ENCODE measurements at places on chromosomes 16 and 17.
A peak's percentile ranks its signal among the peaks of the same experiment; 100 is the strongest.

DNA sequence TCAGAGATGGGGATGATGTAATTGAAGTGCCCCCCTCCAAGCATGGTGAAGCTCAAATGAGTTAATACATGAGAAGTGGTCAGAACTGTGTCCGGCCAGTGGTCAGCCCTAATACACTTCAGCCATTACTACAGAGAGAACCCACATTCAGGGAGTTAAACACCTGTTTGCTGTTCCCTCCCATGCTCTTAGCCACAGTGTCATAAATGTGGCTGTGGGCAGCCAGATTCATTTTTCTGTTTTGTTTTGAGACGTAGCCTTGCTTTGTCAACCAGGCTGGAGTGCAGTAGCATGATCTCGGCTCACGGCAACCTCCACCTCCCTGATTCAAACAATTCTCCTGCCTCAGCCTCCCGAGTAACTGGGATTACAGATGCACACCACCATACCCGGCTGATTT, 139.9 kb downstream of the DNAH9 start:
- no peak for DNase-seq

DNA sequence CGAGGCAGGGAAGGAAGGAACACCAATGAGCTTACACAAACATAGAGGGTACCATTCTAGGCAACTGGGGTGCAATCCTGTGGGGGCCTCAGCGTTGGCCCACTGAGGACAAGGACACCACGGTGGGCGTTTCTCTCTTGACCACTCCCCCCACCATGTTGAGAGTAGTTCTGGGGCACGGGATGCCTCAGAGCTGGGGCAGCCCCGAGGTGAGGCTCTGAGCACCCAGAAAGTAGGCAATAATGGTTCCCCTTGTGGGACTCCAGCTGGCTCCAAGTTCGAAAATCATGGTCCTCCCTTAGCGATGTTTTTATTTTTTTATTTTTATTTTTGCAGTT, 5.1 kb downstream of the PRSS21 start:
- DNase-seq = no peak

- no peak for DNase-seq
Observed at GRCh38 chr16:22874394-22874793, 60.4 kb downstream of the HS3ST2 start.

DNA sequence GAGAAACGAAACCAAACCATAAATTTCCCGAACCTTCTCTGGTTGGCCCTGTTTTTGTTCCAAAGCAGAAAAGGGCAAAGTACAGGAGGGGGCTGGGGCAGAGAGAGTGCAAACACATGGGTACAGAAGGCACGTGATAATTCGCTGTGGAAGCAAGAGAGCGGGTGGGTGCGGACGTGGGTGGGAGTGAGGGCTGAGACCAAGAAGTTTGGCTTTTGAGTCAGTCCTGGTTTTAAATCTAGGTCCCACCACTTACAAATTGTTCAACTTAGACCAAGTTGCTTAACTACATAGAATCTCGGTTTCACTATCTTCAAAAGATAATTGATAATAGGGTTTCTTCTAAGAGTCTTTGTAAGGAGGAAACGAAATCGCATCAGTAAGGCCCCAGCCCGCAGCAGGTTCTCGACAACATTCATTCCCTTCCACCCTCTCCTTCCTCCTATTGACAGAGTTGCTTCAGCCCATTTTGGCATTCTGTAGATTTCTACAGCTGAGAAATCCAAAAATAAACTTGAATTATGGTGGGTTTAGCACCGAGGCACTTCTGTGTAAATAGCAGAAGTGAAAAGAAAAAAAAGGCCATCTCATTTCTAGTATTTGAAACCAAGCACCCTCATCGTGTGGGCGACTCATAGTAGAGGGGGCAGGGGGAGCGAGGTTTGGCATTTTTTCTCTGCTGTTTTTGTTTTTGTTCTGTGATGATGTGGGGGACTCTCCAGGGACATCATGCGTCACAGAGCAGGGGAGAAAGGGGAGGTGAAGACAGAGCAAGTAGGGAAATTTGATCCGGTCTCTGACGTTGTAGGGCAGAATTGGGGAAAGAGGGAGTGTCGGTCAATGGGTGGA, 33.6 kb upstream of the CCR7 start:
- peak; percentile 99 for DNase-seq

GRCh38 chr16:50627419-50627818, 53.7 kb downstream of the SNX20 start:
- DNase-seq = no peak

DNA sequence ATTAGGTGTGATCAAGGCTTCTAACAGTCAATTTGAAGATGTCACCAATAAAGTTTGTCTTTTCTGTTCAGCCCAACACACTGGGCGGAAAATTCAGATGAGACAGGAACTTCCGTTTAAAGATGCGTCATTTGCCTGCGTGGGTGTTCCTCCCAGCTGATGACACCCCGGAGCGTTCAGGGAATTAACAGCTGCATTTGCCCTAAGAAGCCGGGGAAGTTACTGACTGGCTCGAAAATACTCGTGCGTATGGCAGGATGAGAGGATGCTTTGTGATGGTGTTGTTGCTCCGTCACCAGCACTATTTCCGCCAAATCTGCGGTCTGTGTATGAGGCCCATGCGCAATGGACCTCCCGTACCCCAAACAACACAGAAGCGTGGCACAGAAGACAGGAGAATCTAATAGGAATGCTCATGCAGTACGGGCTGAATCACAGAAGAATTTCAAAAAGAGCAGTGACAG, 11.9 kb upstream of the PVALEF start:
- peak; percentile 73 for DNase-seq

DNA sequence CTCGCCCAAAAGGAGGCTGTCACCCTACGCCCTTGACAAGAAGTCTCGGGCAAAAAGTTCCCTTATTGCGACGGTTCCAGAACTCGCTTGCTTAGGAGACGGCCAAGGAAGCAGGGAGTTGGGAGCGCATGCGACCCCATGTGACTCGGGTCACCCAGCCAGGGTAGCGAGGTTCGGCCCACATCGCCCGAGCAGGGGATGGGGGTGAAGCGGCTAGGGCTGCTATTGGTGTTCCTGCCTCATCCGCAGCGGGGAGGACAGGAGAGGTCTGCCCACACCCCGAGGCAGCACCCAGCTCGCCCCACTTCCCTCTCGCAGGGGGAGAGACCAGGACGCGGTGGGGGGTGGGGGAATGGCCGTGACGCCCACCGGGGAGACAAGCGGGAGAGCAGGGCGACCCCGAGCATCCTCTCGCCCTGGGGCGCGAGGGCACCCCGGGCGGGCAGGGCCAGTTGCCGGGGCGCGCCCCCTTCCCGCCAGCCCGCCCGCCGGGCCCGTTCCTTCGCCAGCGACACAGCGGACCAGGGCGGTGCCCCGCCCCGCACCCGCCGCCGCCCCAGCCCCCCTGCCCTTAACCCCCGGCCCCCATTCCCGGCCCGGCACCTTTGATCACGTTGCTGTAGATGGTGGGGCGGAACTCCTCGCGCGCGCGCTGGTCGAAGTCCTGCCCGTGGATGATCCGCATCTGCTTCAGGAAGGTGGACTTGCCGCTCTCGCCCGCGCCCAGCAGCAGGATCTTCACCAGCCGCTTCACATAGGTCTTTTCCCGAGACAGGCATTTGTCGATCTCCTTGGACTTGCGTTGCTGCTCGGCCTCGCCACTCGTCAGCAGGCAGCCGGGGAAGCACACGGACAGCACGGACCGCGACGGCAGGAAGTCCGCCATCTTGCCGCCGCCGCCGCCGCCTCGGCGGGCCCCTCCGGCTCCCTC, 567 bp downstream of the GNA13 start:
- DNase-seq = peak; percentile 35

GRCh38 chr17:17381446-17382064, 78.4 kb downstream of the NT5M start:
- DNase-seq = no peak

DNA sequence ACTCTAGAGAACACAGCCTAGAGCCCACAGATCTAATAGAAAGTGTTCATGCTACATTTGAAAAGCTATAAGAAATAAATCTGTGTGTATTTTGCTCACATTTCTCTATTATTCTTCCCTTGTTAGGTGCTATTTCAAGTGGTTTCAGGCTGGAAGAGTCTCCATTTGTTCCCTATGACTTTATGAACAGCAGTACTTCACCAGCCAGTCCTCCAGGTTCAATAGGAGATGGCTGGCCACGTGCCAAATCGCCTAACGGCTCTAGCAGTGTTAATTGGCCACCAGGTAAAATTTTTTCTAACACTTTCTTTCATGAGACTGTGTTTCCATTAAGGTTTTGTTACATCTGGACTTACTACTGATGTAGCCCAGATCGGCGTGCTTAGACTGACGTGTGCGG, 30.7 kb upstream of the SLC5A11 start:
- no peak for DNase-seq

DNA sequence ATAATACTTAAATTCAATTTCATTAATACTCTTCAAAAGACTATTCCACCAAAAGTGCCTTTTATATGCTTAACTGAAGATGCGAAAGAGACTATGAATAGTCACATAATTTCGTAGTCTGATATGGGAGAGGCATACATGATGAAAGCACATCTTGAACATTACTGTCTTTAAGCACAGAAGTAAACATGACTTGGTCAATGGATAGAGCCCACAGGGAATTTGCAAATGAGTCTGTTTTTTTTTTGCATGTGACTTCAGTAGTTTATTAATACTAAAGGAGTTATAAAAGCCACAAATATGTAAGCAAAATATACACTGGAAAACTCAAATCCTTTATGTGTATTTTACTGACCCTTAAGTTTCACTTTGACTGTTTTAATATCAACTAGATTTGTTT, 15.9 kb downstream of the ADPRM start:
- no peak for DNase-seq

GRCh38 chr16:47660540-47660939, 199.4 kb downstream of the PHKB start:
- peak; percentile 10 for DNase-seq

GRCh38 chr16:23406024-23406423, 47.0 kb downstream of the COG7 start:
- no peak for DNase-seq

GRCh38 chr16:15507301-15507958, 73.0 kb downstream of the BMERB1 start:
- no peak for DNase-seq

DNA sequence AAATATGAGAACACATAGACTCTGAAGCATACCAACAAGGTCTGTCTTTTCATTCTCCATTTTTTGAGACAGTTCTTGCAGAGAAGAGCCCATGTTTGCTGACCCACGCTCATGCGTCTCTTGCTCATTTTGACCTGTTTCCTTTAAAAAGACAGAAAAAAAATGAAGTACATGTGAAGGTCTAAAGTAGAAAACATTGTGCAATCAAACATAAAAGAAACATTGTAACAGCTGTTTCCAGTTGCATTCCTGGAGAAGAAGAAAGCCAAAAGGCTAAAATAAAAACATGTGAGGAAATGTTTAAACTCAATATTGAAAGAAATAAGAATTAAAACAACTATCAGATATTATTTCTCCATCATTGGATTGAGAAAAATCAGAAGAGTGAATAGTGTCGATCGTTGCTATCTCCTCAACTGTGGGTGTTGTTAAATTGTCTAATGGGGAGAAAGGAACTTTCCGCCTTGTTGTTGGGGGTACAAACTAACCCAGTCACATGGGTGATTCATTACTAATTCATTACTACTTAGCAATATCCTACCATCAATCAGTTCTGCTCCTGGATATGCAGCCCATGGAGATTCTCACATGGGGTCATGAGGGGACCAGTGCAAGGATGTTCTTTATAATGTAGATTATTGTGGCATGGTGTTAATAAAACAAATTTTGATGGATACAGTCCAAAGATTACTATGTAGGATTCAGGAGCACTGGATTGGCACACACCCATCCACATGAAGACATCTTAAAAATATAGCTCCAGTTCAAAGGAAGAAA, 9.5 kb downstream of the ABCA9 start:
- peak; percentile 68 for DNase-seq

- no peak for DNase-seq
Observed at GRCh38 chr16:66712512-66712911, 16.0 kb upstream of the CMTM4 start.

- DNase-seq = peak; percentile 96
Observed at GRCh38 chr16:4976079-4976478, 17.9 kb downstream of the SEC14L5 start.

- peak; percentile 90 for DNase-seq
Observed at GRCh38 chr17:2041561-2042389, at the start of gene OVCA2. TSS of gene OVCA2 (plus strand) at chr17:2042022. CDS start at chr17:2042048, 26 bp downstream.

GRCh38 chr17:6756425-6757031, 682 bp downstream of the XAF1 start:
- DNase-seq = peak; percentile 12

- no peak for DNase-seq
Observed at GRCh38 chr17:77943971-77944370, 14.5 kb upstream of the TNRC6C start.

DNA sequence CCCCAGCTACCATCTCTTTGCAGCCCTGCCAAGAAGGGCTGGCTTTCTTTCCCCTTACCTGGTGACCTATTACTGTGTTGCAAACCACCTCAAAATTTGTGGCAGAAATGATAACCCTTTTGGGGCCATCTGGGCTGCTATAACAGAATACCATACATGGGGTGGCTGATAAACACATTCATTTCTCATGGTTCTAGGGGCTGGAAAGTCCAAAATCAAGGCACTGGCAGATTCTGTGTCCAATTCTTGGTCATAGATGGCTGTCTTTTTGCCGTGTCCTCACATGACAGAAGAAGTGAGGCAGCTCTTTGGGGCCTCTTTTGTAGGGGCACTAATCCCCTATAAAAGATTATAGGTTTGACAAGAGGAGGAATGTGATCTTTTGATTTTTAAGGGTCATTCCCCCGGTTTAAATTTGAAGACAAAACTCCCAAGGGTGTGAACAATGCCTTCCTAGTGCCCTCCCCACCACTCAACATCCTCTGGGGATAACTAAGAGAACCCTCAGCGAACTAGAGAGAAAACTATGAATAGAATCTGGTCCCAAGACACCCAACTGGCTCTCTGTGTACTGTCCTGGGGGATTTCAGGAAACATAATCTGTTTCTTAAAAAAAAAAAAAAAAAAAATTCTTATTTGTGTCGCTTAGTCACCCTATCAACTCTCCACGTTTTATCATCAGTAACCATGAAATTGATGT, 1.7 kb upstream of the METTL22 start:
- DNase-seq = no peak

DNA sequence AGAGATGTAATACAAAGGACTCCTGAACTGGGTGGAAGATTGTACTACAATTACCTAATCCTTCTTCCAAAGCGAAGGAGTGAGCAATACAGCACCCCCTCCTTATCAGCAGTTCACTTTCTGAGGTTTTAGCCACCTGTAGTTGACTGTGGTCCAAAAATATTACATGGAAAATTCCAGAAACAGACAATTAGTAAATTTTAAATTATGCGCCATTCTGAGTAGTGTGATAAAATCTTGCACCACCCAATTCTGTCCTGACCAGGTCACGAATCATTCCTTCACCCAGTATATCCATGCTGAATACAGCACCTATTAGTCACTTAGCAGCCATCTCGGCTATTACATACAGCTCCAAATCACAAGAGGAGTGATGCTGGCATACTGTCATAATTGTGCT, 23.2 kb downstream of the VPS53 start:
- DNase-seq = no peak

All from MV-4-11 (cell line).